IMR-90 (cell line): ENCODE measurements at places on chromosomes 12 and 14. TPM values are rescaled to one million over a fixed set of nuclear protein-coding genes. Genes with fewer than 3 reads are reported as not detected.

- no peak for DNase-seq
Observed at GRCh38 chr12:16121953-16122352, 155.5 kb downstream of the SLC15A5 start.

GRCh38 chr12:1533602-1534304 lies 60.6 kb downstream of the FBXL14 start:
- DNase-seq, result peak; percentile 43

DNA sequence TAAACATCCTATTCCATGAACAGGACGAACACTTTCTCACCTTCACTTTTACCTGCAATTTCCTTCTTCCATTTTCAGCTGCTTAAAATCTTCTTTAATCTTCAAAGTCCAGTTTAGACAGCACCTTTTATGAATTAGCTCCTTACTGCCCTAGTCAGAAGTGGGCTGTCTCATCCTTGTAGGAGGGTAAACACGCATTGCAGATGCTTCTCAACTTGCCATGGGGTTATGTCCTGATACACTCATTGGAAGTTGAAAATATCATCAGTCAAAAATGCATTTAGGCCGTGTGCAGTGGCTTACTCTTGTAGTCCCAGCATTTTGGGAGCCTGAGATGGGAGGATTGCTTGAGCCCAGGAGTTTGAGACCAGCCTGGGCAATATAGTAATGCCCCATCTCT lies 35.2 kb downstream of the HMGA2 start:
- DNase-seq, result peak; percentile 39

TAS2R10 gene
- total RNA-seq, result 0.36 and 1.1 TPM in 2 replicates

KRT74 gene
- not detected in 2 replicates for total RNA-seq

PRIMA1 gene
- not detected in 2 replicates for total RNA-seq
